ENCODE measurements at places on chromosomes 1 and 21.
A peak's percentile ranks its signal among the peaks of the same experiment; 100 is the strongest.

- DNase-seq = no peak
- H3K4me1 ChIP-seq = peaks cover 61% of the 10 kb centered on the region
- no peaks in the 10 kb centered on the region for H3K27me3 ChIP-seq
- H3K27ac ChIP-seq = peak overlapping the region; percentile 95
- no peak overlapping the region for H3K4me3 ChIP-seq
Measured at GRCh38 chr1:109983380-109984189, 980 bp upstream of the AHCYL1 start.

DNA sequence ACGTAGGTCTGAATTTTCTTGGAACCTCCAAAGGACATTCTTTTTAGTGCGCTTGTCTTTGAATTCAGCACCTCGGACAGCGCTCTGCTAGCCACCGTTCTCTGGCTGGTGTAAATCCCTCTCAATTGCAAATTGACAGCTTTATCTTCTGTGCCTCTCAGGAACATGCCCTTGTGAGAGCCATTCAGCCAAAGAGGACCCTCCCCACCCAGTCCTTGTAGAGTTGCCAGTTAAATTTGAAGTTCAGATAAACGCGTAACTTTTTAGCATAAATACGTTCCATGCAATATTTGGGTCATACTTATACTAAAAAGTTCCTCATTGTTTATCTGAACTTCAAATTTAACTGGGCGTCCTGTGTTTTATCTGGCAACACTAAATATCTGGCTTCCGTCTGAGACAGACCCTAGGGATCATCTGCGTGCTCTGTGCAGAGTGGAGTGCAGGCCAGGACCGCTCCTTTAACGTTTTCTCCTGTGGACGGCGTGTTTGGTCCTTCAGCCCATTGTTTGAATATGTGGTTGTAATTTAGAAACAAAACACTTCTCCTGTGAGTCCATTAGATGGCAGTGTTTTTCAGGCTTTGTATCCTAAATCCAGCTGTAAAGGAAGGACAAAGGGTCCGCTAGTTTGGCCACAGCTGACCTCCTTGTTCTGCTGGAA lies 7.0 kb downstream of the KCNAB2 start:
- H3K27ac ChIP-seq = no peak overlapping the region
- DNase-seq = no peak
- H3K4me1 ChIP-seq = peaks cover 3% of the 10 kb centered on the region

GRCh38 chr1:183021405-183022201 lies 1.6 kb upstream of the LAMC1 start:
- H3K27ac ChIP-seq = peak overlapping the region; percentile 100
- no peaks in the 10 kb centered on the region for H3K36me3 ChIP-seq
- peaks cover 30% of the 10 kb centered on the region for H3K4me1 ChIP-seq
- peak overlapping the region; percentile 93 for H3K4me3 ChIP-seq

- no peak for DNase-seq
- H3K36me3 ChIP-seq = no peaks in the 10 kb centered on the region
- no peak overlapping the region for H3K4me3 ChIP-seq
- no peaks in the 10 kb centered on the region for H3K4me1 ChIP-seq
- no peaks in the 10 kb centered on the region for H3K27me3 ChIP-seq
Measured at GRCh38 chr1:160710517-160711252, 937 bp downstream of the CD48 start.
